Choroid plexus epithelial cell (primary cell): ENCODE measurements at places on chromosomes 12 and 14.

GRCh38 chr12:28460420-28461130 lies 270.3 kb downstream of the CCDC91 start:
- no peak for DNase-seq

- no peak for DNase-seq
Observed at GRCh38 chr14:88424573-88424972, 39.1 kb downstream of the SPATA7 start.

DNA sequence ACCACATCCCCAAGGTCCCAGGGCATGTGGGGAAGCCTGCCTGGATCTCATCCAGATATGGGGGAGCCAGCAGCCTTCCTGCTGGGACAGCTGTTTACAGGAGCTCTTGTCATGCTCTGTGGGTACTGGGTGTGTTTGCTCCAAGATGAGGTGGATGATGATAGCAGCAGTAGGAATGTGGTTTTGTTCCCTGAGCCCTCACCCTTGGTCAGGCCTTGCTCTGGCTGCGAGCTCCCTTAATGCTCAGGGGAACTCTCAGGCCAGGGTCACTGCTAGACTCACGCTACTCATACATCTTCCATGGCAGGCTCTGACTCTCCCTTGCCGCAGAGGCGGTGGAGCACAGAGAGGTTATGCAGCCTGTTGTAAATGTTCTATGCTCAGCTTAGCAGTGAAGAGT lies 990.3 kb downstream of the AACS start:
- DNase-seq = no peak

- no peak for DNase-seq
Observed at GRCh38 chr12:26557326-26557725, 275.7 kb downstream of the ITPR2 start.

GRCh38 chr12:5369298-5369697 lies 62.6 kb upstream of the NTF3 start:
- no peak for DNase-seq

DNA sequence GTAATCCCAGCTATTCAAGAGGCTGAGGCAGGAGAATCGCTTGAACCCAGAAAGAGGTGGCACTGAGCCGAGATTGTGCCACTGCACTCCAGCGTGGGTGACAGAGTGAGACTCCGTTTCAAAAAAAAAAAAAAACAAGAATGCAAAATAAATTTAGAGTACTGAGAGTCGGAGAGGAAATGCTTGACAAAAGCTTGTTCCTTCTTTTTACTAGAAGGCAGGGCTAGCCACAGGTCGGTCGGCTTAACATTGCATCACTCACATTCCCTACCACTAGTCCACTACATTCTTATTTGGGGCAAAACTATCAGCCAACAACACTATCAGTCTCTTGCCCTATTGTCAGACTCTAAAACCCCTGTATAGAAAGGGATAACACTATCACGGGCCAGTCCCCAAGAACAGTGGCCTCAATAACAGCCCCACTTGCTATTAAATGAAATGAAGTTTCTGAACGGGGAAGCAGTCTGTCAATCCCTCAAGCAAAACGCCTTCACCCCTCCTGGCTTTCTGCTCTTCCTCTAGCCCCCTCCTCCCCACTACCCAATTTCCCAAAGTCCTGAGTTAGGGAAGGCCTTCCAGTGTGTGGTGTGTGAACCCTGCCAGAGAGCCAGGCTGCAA lies 1.0 kb downstream of the RNF41 start:
- peak; percentile 69 for DNase-seq

DNA sequence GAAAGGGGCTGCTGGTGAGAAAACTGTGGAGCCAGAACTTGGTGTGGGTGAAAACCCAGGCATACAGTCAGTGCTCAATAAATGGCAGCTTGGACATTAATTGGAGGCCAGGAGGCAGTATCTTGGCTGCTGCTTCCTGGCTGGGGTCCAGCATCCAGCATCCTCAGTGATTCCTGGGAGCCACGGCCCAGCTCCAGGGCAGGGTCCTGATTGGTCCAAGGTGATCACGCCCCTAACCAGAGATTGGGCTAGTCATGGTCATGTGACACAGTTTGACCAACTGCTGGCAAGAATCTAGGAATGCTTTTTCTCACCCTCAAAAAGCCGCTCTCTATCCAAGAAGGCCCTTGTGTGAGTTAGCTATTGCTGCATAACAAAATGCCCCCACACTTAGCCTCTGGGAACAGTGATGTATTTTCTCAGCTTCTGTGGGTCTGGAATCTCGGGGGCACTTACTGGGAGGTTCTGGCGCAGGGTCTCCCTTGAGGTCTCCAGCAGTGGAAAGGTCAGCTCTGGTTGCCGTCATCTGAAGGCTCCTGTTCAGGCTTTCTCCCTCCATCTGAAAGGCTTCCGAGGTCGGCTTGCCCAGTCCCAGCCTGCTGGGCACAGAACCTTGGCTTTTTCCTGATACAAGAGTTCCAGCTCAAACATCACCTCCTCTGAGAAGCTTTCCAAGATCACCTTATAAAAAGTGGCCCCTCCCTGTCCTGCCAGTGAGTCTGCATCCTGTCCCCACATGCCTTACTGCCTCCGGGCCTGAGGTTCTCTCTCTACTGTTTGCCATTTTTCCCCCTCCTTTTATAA lies 119.2 kb upstream of the NCOR2 start:
- no peak for DNase-seq

DNA sequence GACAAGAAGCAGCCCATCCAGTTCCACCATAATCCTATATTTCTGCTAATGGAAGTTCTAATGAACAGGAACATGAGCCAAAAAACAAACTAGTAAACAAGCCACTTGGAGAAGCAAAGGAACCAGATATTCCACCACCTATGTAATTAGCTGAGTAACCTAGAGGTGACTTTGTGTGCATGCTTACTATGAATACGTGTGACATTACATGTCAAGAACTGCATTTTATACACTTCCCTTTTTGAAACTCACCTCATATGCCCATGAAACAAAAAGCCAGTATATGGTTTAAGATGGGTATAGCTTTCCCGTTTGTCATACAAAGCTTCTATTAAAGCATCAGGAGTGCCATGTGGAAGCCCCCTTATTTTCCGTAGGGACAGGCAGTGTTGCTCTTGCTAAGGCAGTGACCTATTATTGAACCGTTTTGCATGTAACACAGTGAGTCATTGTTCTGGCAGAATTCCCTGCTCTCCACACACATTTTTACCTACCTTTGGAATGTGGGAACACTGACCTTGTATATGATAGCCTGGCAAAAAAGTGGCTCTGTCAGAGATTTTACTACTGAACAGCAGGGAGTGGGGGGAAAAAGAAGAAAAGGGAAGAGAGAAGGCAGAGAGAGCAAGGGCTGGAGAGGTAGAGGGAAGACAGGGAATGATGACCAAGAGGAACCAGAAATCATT lies 34.8 kb upstream of the FRMD6 start:
- peak; percentile 87 for DNase-seq

- no peak for DNase-seq
Observed at GRCh38 chr14:43418324-43418723, 1088.8 kb downstream of the FSCB start.

DNA sequence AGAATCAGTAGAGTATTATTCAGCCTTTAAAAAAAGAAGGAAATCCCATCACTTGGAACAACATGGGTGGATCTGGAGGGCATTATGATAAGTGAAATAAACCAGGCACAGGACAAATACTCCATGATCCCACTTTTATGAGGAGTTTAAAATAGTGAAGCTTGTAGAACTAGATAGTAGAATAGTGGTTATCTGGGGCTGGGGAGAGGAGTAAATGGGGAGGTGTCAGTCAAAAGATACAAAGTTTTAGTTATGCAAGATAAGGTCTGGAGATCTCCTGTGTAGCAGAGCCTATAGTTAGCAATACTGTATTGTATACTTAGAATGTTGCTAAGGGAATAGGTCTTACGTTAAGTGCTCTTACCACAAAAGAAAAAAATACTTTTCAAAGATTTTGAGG lies 64.9 kb downstream of the RIC8B start:
- DNase-seq = no peak

GRCh38 chr14:99604766-99605298 lies 825 bp upstream of the CCDC85C start:
- DNase-seq = peak; percentile 10
